ENCODE measurements at places on chromosomes 3 and 15. TPM values are rescaled to one million over a fixed set of nuclear protein-coding genes. Genes with fewer than 3 reads are reported as not detected.

The ANKUB1 gene
- total RNA-seq = not detected

The CCR8 gene
- total RNA-seq = not detected

The ACTC1 gene
- 93.8 TPM for total RNA-seq

The IGSF10 gene
- total RNA-seq = 5.7 TPM

The ARHGAP31 gene
- total RNA-seq = 26.9 TPM

The CD200 gene
- total RNA-seq = 7.7 TPM

GRCh38 chr3:191549357-191549756 is 88.4 kb downstream of the PYDC2 start:
- no peak for DNase-seq

GRCh38 chr15:83746231-83746630 is 92.3 kb downstream of the ADAMTSL3 start:
- no peak for DNase-seq

- no peak for DNase-seq
Measured at GRCh38 chr3:157051055-157051454, 108.9 kb downstream of the CCNL1 start.

DNA sequence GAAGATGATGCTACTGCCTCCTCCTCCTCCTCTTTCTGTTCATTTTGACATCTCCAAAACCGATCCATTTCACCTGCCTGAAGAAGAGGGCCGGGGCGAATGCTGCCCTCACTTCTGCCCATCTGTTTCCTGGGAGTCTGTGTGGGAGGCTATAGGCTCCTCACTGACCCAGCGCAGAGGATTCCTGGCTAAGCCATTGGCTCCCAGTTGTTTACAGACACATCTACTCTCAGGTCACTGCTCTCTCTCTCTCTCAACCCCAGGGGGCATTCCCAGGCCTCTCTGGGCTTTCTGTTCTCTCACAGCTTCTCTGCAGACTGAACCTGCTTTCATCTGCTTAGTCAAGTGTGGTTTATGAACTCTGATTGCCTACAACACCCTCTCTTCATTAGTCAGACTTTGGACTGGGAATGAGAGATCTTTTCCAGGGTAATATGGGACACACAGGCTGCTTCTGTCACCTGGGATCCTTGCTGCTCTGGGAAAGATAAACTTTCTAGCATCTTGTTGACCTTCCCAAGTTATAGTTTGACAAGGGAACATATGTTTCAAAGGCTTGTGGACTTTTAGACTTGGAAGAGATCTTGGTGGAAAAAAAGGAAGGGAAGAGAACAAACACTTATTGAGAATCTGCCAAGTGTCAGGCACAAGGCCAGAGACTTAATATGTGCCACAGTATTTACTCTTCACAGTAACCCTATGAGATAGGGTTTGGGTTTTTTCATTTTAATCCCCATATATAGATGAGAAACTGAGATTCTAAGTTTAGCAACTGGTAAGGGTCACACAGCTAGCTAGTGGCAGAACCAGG is 30.2 kb upstream of the USP3 start:
- no peak for DNase-seq

GRCh38 chr15:74995182-74995778 is at the start of gene SCAMP5:
SCAMP5 (plus strand) TSS chr15:74995563; CDS start chr15:75011840, 16,277 bp downstream.
- DNase-seq = peak; percentile 96

GRCh38 chr15:34620142-34620541 is 36.7 kb upstream of the GOLGA8B start:
- no peak for DNase-seq

- DNase-seq = no peak
Measured at GRCh38 chr3:4852780-4853748, 126.2 kb upstream of the BHLHE40 start.

GRCh38 chr15:44186705-44187104 is 8.4 kb downstream of the FRMD5 start:
- no peak for DNase-seq

DNA sequence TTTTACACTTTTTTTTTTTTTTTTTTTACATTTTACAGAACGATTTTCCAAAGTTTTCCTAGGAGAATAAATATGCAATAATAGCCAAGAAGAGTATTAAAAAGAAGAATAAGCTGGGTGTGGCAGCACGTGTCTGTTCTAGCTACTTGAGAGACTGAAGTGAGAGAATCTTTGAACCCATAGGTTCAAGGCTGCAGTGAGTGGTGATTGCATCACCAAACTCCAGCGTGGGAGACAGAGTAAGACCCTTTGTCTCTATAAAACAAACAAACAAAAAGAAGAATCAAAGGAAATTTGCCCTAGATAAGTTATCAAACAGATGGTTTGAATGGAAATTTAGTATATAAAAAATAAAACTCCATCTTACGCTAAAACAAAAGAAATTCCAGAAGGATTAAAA is 13.3 kb downstream of the XRN1 start:
- no peak for DNase-seq

DNA sequence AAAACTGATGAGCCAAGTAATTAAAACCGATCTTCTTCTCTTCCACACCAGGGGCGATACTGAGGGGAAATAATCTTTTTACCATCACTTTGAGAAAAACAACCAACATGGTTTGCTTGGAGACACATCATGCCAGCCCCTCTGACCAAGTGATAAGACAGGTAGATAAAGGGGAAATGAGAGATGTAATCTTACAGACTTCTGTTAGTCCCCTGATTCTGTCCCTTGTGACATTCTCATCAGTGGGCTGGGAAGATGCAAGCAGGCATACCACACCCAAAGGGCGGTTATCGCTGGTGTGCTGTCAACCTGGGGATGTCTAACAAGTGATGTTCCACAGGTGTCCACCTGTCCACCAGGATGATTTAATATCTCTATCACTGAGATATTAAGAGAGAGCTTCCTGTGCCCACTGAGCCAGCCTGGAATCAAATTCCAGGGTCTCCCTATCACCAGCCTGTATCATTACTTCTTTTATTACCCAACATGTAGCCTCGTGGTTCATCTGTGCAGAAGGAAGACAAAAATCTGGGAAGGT is 315.0 kb downstream of the FOXP1 start:
- DNase-seq = no peak

GRCh38 chr15:101434032-101434920 is 55.2 kb downstream of the PCSK6 start:
- DNase-seq = no peak

- DNase-seq = no peak
Measured at GRCh38 chr3:36707623-36708409, 56.5 kb downstream of the DCLK3 start.

DNA sequence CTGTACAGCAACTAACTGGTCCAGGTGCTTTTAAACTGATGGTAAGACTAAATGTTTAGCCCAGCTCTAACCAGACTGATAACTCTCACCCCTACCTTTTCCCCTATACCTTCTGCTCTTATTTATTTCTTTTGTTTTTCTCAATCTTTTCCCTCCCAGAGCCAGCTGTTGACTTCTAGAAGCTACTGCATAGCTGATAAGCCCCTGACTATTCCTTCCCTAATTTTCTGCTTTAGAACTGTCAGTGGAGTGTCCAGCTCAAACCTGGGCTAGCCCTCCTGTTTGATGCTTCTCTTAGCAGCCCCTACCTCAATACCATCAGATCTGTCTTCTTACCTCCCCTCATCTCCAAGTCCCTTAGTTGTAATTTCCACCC is 20.6 kb downstream of the SLC35G2 start:
- no peak for DNase-seq

- no peak for DNase-seq
Measured at GRCh38 chr3:153970741-153971347, 150.3 kb upstream of the ARHGEF26 start.

DNA sequence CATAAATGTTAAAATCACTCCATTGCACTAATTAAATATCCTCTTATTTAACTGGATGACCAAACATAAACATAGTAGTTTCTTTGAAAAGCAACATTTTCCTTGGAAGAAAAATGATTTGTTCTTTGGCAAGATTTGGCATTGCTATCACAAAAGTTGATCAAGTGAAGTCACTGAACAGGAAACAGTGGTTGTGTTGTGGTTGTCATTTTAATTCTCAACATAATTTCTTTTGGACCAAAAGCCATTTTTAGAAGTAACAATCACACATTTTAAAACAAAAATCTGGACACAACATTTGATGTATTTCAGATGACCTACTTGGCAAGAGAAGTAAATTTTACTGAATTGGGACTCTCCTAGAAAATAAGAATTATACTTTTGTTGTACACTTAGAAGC is 872.3 kb downstream of the ROBO1 start:
- no peak for DNase-seq

DNA sequence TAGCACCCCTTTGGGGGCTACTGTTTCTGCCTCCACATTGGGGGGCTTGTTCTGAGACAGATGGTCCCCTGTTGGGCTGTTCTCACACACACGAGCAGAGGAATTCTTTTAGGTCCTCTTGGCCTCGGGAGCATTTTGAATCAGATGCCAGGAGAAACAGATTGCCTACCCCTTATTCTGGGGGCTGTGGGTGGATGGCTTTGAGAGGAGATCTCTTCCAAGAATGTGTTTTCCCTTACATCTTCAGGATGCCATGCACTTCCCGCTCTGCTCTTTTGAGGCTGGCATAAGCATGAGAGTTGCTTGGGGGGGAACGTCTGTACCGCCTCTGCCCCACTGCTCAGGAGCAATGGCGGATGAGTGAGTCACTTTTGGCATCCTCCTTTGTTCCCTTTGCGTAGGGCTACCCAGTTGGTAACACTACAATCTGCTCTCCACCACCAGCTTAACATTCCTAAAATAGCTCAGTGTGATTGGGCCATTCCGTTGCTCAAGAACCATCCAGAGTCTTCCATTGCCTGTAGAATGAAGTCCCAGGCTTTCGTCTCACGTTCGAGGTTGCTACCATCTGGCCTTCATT is 154.4 kb downstream of the RPLP1 start:
- peak; percentile 10 for DNase-seq

DNA sequence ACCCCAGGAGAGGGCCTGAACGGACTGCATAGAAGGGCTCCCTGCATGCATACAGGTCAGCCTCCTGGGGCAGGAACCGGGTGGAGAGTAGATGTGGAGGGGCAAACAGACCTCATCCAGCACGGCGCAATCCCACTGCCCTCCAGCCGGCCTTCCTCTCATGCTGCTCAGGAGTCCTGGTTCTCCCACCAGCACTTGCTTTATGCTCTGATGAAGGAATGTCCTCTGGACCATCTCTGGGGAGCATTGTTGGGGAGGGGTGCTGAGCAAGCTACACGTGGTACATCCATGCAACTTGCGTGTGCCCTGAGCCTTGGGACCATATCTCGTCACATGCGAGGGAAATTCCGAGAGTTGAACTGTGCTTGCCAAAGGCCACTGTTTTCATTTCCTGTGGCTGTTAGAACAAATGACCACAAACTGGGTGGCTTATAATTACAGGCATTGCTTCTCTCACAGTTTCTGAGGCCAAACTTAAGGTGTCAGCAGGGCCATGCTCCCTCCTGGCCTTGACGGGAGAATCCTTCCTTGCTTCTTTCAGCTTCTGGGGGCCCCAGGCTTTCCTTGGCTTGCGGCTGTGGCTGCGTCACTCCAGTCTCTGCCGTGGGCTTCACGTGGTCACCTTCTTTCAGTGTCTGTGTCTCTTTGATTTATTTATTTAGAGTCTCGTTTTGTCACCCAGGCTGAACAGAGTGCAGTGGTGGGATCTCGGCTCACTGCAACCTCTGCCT is 12.2 kb downstream of the SELENOS start:
- no peak for DNase-seq

DNA sequence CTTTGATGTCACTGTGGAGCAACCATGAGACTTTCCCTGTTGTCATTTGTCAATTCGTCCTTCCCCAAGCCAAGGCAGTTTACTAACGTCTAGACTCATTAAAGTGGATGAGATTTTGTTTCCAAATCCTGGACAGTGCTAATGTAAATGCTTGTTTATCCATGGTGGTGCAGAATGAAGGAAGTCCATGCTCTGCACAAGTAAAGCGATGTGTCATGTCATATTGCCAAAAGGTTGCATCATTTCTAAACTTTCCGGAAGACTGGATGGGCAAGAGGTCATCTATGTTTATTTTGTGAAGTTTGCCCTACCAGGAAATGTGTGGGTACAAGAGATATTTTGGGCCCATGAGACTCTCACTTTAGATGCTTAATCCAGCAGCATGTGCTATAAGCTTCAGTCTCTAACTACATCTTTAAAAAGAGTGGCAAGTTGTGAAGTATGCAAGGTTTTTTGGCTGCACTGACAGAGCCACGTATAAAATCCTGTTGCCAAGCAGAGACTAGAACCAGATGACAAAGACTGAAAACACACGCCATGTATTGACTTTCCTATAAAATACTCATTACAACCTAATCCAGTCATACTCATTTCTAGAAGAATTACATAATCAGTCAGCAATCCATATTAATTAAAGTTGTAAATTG is 72.1 kb upstream of the FNDC3B start:
- DNase-seq = no peak

- no peak for DNase-seq
Measured at GRCh38 chr15:100133001-100133400, 208.8 kb downstream of the ADAMTS17 start.

DNA sequence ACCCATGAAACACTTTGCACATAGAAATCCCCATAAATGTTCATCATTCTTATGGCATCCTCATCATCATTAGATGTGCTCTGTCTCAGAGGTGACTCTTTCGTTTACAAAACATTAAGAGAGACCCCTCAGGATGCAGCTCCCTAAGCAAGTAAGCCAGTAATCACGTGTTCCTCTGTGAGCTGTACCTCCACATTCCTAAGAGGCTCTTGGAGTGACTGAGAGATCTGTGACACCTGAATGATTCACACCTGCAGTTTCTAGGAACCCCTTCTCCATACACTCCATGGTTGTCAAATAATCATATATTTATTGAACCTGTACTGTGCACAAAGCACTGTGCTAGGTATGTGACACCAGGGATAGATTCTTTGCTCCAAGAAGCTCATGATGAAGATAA is 602.4 kb downstream of the UNC13C start:
- DNase-seq = no peak

DNA sequence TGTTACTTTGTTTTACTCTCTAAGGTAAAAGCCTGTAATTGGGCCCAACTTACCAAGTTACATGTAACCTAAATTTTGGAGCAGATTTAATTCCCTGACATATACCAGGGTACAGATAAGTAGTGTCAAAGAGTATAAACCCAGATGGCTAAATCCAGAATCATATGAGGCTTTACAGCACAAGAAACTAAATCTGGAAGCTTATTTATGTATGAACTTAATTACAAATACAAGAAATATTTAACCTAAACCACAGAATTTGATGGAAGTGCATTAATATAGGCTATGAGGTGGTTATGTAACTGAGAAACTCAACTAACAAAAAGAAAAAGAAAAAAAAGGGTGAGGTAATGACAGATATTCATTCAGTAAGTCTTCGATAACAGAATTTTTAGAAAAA is 930.2 kb upstream of the ALCAM start:
- DNase-seq = no peak

- DNase-seq = no peak
Measured at GRCh38 chr3:83496462-83496861, 1462.3 kb upstream of the CADM2 start.

DNA sequence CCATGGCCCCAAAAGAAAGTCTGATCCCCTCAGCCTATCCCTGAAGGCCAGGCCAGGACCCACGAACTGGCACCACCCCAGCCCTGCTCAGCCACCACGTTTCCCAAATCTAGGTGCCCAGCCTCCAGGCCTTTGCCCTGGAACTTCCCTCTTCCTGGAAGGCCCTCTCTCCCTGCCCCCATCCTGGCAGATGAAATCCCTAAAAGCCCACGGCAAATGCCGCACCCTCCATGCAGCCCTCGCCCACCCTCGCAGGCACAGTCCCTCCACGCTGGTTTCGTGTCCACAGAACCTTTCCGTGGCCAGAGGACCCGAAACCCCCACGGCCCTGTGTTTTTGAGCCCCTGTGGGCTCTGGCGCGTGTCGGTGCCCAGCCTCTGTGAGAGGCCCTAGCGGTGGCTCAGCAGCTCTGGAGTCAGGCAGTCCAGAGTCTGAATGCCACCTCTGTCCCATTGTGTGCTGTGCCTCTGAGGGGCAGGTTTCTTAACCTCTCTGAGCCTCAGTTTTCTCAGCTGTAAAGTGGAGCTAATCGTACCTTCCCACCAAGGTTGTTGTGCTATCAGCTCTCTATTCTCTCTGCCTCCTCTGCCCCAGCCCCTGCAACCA is 138.5 kb upstream of the IQSEC1 start:
- no peak for DNase-seq
